ENCODE measurements at places on chromosomes 12 and 14.
A peak's percentile ranks its signal among the peaks of the same experiment; 100 is the strongest.

DNA sequence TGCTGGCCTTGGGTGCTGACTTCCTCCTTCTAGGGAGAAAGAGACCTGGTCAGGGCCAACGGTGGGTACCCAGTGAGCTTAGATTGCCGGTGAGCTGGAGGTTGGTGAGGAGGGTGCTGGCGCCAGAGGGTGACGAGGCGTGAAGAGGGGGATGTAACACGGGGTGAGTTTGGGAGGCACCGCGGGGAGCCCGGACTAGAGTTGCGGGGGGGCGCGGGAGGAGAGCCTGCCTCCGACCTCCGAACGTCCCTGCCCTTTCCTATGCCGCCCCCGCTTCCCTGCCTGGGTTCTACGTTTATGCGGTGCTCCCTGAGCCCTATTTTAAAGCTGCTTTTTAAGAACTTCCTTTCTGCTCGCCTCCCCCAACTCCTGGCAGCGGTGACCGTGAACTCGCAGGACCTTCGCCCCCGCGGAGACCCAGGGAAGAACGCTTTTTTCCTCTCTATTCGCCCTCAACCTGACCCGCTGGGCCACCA lies 18.6 kb downstream of the OR6S1 start:
- no peak for DNase-seq

- peak; percentile 5 for DNase-seq
Measured at GRCh38 chr12:125245581-125246557, 180.6 kb downstream of the AACS start.

DNA sequence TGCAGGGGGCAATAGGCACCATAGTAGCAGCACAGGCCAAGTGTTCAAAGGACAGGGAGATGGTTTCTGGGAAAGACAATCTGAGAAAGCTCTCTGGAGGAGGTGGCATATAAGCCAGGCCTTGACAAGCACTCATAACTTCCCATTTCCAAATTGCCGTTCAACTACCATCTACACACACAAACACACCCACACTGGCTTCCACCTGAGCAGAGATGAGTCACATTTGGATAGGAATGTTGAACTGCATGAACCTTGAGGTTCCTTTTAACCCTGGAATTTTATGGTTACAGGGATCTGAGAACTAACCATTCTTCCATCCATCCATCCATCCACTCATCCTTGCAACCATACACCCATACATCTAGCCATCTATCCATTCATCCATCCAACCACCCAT lies 86.6 kb downstream of the KSR2 start:
- DNase-seq = no peak

DNA sequence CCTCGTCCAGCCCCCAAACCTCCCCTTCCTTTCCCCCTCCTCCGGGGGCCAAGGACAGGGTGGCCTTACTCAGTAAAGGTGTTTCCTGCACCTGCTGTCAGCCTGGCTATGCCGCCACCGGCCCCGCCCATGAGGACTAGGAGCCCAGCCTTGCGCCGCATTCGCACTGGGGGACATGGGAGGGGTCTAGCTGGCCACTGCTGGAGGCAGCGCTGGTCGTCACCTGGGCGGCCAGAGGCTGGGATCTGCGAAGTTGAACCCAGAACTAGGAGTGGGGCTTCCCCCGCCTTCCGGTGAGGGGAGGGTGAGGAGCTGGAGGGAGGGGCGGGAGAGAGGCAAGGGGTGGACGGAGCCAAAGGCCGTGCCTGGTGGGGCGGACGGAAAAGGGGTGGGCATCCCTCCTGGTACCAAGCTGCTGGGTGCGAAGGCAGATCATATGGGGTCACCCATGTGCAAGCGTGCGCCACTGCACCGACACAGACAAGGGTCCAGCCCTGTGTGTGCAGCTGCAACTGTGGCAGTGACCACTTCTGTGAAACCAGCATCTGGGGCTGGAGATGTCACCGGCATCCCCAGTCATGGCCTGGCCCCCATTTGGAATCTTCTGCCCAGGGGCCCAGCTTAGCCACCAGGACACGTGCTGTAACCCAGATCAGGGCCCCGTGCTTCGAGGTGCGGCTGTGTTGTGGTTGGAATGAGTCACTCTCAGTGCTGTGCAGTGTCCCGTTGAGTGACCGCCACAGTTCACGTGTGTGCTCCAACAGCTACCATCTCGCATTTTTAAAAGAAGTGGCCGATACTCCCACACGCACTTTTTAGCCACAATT lies 8.5 kb downstream of the AMN start:
- no peak for DNase-seq

DNA sequence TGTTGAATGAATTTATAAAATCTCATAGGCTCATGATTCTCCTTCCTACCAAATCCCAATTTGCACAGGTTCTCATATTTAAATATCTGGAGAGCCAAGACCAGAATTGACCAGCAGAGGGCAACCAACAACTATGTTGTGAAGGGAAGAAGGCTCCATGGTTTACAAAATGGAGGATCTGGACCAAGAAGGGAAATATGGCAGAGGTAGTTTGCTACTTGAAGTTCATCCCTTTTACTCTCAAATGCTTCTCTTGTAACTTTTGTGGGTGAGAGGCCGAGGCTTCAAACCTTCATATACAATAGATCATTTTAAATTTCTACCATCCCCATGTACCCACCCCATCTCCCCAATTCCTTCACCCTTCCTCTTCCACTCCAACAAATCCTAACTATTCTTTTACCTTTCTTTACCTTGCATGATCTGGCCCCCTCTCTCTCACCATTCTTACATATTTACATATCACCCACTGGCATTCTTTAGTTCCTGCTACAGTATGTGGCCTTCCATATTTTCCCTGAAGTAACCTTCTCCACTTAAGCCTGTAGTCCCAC lies 3.8 kb upstream of the SMARCC2 start:
- DNase-seq = peak; percentile 86

DNA sequence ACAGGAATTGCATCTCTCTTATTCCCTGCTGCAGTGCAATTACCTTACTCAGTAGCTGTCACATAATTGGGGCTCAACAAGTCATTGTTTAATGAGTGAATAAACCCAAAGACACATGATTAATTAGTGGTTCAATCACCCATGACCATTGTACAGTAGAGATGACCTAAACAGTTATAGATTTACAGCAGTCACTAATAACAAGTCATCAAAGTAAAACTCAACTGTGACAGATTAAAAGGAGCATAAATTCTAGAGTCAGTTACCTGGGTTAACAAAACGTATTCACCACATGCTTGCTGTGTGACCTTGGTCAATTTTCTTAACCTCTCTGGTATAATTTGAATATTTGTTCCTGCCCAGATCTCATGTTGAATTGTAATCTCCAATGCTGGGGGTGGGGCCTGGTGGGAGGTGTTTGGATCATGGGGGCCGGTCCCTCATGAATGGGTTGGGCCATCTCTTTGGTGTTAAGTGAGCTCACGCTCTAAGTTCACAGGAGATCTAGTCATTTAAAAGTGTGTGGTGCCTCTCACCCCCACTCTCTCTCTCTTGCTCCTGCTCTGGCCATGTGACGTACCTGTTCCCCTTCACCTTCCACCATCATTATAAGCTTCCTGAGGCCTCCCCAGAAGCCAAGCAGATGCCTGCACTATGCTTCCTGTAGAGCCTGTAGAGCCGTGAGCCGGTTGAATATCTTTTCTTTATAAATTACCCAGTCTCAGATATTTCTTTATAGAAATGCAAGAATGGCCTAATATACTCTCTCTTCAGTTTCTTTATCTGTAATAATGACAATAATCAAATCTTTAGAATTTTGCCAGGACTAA lies 141.9 kb upstream of the PLEKHG7 start:
- no peak for DNase-seq

DNA sequence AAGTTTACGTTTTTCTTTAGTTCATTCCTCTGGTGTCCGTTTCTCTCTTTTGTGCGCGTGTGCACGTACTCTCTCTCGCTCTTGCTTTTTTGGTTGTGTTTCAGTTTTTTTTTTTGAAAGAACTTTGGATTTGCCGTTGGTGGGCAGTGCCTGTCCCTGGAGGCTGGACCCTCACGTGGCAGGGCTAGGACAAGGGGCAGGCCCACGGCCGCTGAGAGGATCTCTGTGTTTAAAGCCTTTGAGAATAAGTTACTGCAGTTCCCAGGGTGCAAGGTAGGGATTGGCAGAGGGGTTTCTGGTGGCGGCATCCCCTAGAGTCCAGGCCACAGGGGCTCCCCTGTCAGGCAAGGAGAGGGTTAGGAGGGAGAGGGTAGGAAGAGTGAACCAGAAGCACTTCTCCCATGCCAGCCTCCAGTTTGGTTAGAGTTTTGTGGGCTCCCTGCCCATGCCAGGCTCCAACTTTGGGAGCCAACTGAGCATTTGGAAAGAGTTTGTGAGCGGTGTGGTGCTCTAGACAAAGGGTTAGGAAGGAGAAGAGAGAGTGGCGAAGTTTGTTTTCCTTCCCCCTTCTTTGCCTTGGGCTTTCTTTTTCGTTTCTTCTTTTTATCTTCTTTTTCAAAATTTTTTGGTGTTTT lies 30.5 kb downstream of the ZFHX2 start:
- no peak for DNase-seq

DNA sequence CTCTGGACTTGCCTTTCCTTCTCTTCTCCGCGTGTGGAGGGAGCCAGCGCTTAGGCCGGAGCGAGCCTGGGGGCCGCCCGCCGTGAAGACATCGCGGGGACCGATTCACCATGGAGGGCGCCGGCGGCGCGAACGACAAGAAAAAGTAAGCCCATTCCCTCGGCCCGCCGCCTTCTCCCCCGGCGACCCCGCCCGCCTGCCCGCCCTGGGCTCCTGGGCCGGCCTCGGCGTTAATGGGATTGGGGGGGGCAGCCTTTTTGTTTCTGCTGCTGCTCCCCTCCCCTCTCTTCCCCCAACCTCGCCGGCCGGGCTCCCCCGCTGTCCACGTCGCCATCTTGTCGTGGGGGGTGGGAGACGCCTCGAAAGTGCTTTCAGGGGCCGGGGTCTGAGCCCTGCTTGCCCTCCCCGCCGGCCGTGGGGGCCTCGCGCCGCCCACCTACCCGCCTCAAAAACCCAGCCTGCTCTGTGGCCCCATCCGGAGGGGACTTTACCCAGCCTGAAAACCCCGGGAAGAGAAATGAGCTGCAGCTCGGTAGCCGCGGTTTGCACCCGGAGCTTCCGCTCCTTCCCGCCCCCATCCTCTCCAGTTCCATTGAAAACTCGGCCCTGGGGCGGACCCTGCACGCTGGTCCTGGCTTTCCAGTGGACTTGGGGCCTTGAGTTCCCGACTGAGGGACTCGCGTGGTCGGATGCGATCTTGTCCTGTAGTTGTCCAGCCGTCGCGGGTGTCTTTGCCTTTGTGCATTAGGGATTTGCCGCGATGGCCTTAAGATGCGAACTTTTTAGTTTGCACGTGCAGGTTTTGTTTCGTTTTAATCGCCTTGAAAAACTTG lies 598 bp downstream of the HIF1A start:
- DNase-seq = peak; percentile 79

- no peak for DNase-seq
Measured at GRCh38 chr14:50082784-50083466, 33.4 kb downstream of the VCPKMT start.

GRCh38 chr12:121036810-121037326 lies 2.2 kb downstream of the OASL start:
- DNase-seq = no peak

DNA sequence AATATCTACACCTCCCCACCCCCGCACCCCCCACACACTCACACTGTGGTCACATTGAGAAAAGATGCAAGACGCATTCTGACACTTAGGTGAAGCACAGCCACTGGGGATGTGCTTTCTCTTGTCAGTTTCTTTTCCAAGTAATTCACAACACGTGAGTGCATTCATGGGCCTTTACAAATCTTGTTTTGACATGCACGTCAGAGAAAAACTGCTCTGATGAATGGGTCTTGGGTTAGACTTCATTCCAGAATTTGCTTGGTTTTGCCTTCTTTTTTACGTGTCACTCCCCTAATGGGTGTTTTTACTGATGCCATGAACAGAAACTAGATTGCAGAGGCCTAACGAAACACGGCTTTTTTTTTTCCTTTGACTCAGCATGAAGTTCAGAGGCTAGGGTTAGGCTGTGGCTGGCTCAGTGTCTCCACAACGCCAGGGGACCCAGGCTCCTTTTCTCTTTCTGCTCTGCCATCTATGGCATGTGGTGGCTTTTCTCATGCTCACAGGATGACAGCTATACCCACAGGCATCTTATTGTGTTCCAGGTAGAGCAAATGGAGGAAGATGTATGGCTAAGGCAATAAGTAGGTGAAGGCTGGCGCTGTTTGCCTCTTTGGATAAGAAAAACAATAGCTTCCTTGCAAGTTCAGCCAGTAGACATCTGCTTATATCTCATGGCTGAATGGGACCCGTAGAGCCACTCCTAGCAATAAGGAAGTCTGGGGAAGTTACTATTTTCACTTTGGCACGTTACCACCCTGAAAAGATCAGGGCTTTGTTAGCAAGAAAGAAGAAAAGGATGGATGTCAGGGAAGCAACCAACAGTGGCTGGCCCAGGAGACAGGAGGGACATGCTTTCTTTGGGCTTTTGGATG lies 253.3 kb downstream of the SLC15A4 start:
- DNase-seq = no peak

DNA sequence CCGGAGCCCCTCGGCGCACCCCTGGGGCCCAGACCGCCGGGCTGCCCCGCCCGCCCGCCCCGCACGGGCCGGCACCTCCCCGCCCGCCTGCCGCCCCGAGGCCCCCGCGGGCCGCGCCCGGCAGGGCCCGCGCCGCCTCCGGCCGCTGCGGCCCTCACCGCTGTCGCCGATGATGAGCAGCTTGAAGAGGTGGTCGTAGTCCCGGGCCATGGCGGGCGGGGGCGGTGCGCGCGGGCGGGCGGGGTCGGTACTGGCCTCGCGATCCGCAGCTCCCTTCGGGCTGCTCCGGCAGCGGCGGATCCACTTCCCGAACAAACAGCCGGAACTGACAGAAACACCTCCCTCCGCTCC lies at the start of gene RAB35:
Gene RAB35 (minus strand): TSS at position 313 of the 351 bp plus-strand sequence. CDS start 103 bp downstream, at position 210.
- no peak for DNase-seq

DNA sequence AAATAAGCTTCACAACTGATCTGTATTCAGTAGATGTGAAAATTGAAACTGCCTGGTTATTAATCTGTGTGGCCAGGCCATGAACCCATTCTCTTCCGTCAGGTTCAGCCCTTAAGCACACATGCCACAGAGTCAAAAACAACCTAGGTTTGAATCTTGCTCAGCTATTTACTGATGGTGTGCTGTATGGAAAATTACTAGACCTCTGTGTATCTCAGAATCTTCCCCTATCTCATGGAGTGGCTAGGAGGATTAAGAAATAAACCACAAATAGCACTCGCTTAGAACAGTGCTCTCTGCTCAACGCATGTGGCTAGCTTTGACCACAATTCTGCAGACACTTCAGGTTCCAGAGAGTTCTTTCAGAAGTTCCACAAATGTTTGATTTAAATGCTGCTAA lies 240.7 kb upstream of the PLEKHG7 start:
- no peak for DNase-seq

- no peak for DNase-seq
Measured at GRCh38 chr12:32860192-32860591, 36.4 kb downstream of the PKP2 start.

All from NCI-H524 (cell line).